ENCODE measurements at places on chromosomes 6 and 20. TPM values are rescaled to one million over a fixed set of nuclear protein-coding genes. Genes with fewer than 3 reads are reported as not detected.

DNA sequence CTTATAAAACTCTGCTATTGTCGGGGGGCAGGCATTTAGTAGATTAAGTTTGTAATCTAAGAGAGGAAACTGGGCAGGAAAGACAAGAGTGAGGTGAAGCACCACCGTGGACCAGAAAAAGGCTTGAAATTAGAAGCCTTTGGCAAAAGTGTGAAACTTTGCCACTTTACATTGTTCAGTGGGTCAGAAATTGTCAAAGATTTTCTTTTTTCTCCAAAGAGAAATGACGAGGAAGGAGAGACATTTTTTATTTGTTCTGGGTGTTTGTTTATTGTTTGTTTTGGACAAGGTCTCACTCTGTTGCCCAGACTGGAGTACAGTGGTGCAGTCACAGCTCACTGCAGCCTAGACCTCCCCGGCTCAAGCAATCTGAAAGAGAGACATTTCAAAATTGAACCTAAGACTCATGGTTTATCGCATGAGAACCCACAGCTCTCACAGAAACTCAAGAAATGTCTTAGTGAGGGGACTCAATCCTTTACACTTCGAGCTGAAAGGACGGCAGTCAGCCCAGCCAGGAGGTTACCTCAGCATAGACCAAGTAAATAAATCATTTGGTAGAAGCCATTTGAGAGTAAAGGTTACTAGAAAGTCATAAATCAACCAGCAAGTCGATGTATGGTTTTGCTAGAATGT is 262.8 kb upstream of the TAB2 start:
- H3K4me1 ChIP-seq = peaks cover 6% of the 10 kb centered on the region
- no peaks in the 10 kb centered on the region for H3K27me3 ChIP-seq
- no peak overlapping the region for H3K27ac ChIP-seq
- H3K36me3 ChIP-seq = no peaks in the 10 kb centered on the region
- no peak overlapping the region for H3K4me3 ChIP-seq

DNA sequence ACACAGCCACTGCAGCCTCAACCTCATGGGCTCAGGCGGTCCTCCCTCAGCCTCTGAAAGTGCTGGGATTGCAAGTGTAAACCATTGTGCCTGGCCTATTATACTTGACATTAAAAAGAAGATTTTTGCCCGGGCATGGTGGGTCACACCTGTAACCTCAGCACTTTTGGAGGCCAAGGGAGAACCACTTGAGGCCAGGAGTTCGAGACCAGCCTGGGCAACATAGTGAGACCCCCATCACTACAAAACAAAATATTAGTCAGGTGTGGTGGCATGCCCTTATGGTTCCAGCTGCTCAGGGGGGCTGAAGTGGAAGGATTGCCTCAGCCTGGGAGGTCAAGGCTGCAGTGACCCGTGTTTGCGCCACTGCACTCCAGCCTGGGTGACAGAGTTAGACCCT is 42.4 kb downstream of the FAM217A start:
- no peak for DNase-seq
- no peaks in the 10 kb centered on the region for H3K4me1 ChIP-seq
- H3K27ac ChIP-seq = no peak overlapping the region
- no peak overlapping the region for H3K4me3 ChIP-seq
- peaks cover 40% of the 10 kb centered on the region for H3K36me3 ChIP-seq

DNA sequence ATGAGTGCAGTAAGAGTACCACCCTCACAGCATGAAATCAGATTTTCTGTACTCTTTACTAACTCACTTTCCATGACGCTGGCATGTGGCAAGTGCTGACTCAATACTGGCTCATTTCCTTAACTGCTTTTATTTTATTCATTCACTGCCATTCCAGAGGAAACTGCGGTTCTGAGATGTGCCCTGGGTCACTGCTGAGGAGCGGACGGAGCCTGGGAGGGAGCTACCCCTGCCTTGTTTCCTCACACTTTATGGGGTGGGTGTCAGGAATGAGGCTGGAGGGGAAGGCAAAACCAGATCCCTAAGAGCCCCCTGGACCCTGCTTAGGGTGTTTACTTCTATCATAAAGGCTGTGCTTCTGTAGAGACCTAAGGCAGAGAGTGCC is 14.4 kb downstream of the NT5E start:
- H3K27me3 ChIP-seq = no peaks in the 10 kb centered on the region
- H3K36me3 ChIP-seq = peaks cover 4% of the 10 kb centered on the region
- peak overlapping the region; percentile 69 for H3K27ac ChIP-seq
- DNase-seq = peak; percentile 98

GRCh38 chr20:9508240-9508661 is 6.1 kb upstream of the LAMP5 start:
- no peaks in the 10 kb centered on the region for H3K4me1 ChIP-seq
- no peak overlapping the region for H3K4me3 ChIP-seq
- peaks cover 59% of the 10 kb centered on the region for H3K27me3 ChIP-seq
- DNase-seq = no peak

DNA sequence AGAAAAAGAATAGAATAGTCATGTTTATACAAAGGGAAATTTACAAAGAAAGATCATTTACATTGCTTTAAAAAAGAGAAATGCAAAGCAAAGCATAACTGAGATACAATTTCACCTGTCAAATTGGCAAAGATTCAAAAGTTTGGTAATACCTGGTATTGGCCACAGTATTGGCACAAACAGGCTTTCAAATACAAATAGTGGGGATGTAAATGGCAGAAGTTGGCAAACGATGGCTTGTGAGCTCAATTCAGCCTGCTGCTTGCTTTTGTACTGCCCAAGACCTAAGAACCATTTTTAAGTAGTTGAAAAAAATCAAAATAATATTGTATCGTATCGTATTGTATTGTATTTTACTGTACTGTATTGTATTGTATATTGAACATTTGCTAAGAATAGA is 194.5 kb upstream of the JAG1 start:
- H3K27me3 ChIP-seq = no peaks in the 10 kb centered on the region
- no peak overlapping the region for H3K4me3 ChIP-seq
- H3K36me3 ChIP-seq = no peaks in the 10 kb centered on the region
- DNase-seq = no peak
- H3K27ac ChIP-seq = no peak overlapping the region
- H3K4me1 ChIP-seq = peaks cover 9% of the 10 kb centered on the region

DNA sequence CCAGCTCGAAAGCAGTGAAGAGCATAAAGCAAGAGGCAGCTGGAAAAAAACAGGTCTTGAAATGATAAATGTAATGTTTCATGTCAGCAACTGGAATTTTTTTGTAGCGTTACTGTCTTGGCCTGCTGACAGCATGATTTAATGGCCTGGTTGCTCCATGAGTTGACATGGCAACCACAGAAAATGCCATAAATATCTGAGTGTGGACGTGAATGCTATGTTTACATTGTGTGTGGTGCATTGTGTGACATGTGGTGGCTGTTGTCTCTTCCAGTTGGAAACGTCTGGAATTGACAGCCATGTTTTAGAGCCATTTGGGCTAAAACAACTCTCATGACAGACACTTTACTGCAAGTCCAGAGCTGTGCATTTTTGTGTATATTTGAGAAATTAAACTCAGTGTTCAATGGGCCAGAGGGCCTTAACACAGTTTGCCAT is 170.0 kb downstream of the FOXA2 start:
- H3K27me3 ChIP-seq = no peaks in the 10 kb centered on the region
- no peaks in the 10 kb centered on the region for H3K36me3 ChIP-seq
- H3K4me3 ChIP-seq = no peak overlapping the region

- no peak for DNase-seq
- no peak overlapping the region for H3K27ac ChIP-seq
- H3K4me3 ChIP-seq = no peak overlapping the region
- no peaks in the 10 kb centered on the region for H3K4me1 ChIP-seq
- no peaks in the 10 kb centered on the region for H3K27me3 ChIP-seq
Measured at GRCh38 chr6:137150072-137150471, 23.4 kb downstream of the IL22RA2 start.

GRCh38 chr6:157430834-157431233 is 49.8 kb downstream of the ZDHHC14 start:
- no peak overlapping the region for H3K27ac ChIP-seq
- H3K36me3 ChIP-seq = no peaks in the 10 kb centered on the region
- no peak for DNase-seq
- no peaks in the 10 kb centered on the region for H3K4me1 ChIP-seq
- no peak overlapping the region for H3K4me3 ChIP-seq

- H3K27ac ChIP-seq = peak overlapping the region; percentile 12
- no peaks in the 10 kb centered on the region for H3K27me3 ChIP-seq
- no peak for DNase-seq
- no peaks in the 10 kb centered on the region for H3K36me3 ChIP-seq
Measured at GRCh38 chr6:42443312-42444060, 8.2 kb downstream of the TRERF1 start.

DNA sequence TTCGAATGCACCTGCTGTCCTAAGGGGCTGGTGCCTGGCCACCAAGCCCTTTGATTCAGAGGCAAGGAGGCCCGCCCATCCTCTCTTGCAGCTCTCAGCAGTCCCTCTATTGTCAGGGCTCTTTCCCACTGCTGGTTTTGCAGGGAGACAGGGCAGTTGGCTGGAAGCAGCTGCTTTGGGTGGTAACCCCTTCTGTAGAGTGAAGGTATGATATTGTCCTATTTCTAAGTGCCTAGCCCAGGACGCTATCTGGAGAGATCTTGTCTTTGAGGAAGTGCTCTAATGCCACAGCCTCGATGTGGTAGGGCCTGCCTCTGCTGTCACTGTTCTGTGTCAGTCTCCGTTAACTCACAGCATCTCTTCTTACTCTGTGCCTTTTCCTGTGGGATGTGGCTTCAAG is 5.6 kb downstream of the PLCG1 start:
- peaks cover 6% of the 10 kb centered on the region for H3K36me3 ChIP-seq
- H3K4me3 ChIP-seq = no peak overlapping the region
- no peaks in the 10 kb centered on the region for H3K27me3 ChIP-seq
- no peak overlapping the region for H3K27ac ChIP-seq
- H3K4me1 ChIP-seq = peaks cover 18% of the 10 kb centered on the region

GRCh38 chr6:53547811-53548496 is 3.1 kb upstream of the GCLC start:
- peak overlapping the region; percentile 80 for H3K4me3 ChIP-seq
- peak; percentile 97 for DNase-seq
- H3K27ac ChIP-seq = peak overlapping the region; percentile 92
- no peaks in the 10 kb centered on the region for H3K36me3 ChIP-seq

DNA sequence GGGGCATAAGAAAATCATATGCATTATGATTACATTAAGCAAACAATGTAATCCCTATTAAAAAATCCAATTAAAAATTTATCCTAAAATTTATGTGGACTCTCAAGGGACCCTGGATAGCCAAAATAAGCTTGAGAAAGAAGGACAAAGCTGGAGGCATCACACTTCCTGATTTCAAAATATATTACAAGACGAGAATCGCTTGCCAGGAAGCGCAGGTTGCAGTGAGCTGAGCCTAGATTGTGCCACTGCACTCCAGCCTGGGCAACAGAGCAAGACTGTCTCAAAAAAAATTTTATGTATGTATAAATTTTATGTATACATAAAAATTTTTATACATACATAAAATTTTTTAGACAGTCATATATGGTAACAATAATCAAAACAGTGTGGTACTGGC is 48.5 kb upstream of the GCNT2 start:
- no peaks in the 10 kb centered on the region for H3K4me1 ChIP-seq
- no peaks in the 10 kb centered on the region for H3K27me3 ChIP-seq
- no peak overlapping the region for H3K27ac ChIP-seq

DNA sequence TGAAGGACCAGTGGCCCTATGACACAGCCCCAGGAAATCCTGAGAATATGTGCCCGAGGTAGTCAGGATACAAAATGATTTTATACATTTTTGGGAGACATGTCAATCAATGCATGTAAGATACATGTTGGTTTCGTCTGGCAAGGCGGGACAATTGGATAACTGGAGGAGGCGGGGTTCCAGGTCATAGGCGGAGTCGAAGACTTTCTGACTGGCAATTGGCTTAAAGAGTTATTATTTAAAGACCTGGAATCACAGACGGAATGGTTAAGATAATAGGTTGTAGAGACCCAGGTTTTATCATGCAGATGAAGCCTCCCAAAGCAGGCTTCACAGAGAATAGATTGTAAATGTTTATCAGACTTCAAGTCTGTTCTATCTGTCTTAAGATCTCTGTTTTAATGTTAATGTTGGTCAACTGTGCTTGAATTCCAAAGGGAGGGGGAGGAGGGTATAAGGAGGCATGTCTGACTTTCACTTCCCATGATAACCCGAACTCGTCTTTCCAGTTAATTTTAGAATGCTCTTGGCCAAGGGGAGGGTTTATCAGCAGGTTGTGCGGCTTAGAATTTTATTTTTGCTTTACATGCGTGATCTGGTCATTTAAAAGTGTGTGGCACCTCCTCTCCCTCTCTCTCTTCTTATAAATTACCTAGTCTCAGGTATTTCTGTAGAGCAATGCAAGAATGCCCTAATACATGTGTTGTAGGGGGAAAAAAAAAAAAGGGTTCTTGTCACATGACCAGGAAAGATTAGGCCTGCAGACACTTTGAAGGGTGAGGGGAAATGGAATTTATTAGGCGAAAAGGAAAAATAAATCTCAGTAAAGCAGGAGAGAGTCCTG is 230.7 kb downstream of the NFATC2 start:
- H3K4me1 ChIP-seq = peaks cover 5% of the 10 kb centered on the region
- no peak for DNase-seq

- no peak overlapping the region for H3K4me3 ChIP-seq
- H3K4me1 ChIP-seq = no peaks in the 10 kb centered on the region
- H3K27ac ChIP-seq = no peak overlapping the region
- H3K36me3 ChIP-seq = no peaks in the 10 kb centered on the region
Measured at GRCh38 chr20:7454047-7454446, 486.2 kb downstream of the HAO1 start.

WFDC2 gene
- not detected for total RNA-seq

LRRC1 gene
- 6.1 TPM for total RNA-seq

SERPINB6 gene
- total RNA-seq = 60.3 TPM

OLIG3 gene
- not detected for total RNA-seq

CLPSL1 gene
- total RNA-seq = not detected

ALDH8A1 gene
- total RNA-seq = under 0.01 TPM

PLAGL1 gene
- total RNA-seq = 23.3 TPM

SAMD5 gene
- 2.2 TPM for total RNA-seq

ZBP1 gene
- total RNA-seq = not detected

SLC22A7 gene
- not detected for total RNA-seq

GRM4 gene
- total RNA-seq = not detected
